Hematopoietic multipotent progenitor cell treated with erythropoietin and hydrocortisone succinate and interleukin-3 and kit ligand, for 4 days (in vitro differentiated cells): ENCODE measurements at places on chromosomes 5 and 9.
A peak's percentile ranks its signal among the peaks of the same experiment; 100 is the strongest.

GRCh38 chr5:153099328-153099727 is 391.1 kb upstream of the GRIA1 start:
- no peak for DNase-seq

GRCh38 chr9:88574953-88575352 is 40.0 kb downstream of the NXNL2 start:
- DNase-seq: peak; percentile 30

DNA sequence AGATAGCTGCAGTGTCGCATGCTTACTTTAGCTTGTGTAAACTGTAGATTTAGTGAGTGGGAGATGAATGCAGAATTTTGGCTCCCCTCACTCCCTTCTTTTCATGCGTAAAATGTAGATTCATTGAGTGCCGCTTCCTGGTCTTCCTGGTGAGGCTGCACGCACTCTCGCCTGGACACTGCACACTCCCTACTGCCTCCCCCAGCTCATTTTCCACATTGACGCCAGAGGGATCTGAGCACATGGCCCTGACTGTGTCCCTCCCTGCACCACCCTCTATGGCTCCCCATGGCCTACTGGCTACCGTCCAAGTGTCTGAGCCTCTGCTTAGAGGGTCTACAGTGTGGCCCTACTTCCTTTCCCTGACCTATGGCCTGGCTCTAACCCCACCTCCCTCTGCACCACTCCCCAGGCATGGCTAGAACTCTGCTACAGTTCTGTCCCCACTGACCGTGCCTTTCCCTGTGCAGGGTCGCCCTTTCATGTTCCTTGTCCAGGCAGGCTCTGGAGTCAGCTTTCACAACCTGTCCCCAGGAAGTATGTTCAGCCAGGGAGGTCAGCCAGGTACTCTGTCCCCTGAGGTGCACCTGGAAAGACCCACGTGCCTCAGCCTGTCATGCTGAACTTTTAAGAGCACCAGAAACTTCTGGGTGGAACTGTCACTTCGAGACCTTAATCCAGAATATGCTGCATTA is 160.6 kb downstream of the COL23A1 start:
- no peak for DNase-seq

GRCh38 chr5:160524827-160525226 is 103.2 kb downstream of the PTTG1 start:
- DNase-seq: no peak

GRCh38 chr9:122096620-122097415 is 3.7 kb upstream of the TTLL11 start:
- DNase-seq: no peak

- DNase-seq: no peak
Measured at GRCh38 chr9:90034071-90034470, 429.3 kb downstream of the GADD45G start.
